ENCODE measurements at places on chromosomes 7 and 10.

DNA sequence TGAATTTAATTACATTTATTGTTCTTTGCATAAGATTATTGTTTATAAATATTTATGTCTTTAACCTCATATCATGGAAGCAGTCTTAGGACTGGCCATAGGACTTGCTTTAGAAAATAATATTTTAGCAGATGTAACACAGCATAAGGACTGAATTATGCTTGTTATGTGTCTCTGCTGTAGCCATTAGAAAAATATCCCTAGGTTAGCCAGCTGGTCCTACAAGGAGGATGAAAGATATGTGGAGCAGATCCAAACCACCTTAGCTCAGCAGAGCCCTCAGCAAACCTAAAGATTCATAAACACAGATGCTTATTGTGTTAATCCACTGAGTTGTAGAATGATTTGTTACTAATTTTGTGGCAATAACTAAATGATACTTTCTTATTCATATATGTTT lies 166.0 kb upstream of the COL1A2 start:
- no peak for DNase-seq

DNA sequence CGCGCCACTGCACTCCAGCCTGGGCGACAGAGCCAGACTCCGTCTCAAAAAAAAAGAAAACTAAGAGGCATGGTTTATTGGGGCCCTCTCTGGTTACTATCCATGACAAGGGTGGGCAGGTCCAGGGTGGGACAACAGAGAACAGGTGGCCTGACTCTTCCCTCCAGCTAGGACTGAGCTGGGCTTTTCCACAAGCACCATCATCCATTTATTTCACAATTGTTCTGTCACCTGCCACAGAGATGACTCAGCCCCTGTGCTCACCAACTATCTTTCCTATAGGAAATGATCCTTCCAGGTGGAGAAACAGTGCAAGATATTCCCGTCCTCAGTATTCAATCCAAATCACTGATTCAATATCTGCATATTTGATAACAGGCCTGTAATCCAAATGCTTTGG lies 44.9 kb upstream of the MYL10 start:
- no peak for DNase-seq

DNA sequence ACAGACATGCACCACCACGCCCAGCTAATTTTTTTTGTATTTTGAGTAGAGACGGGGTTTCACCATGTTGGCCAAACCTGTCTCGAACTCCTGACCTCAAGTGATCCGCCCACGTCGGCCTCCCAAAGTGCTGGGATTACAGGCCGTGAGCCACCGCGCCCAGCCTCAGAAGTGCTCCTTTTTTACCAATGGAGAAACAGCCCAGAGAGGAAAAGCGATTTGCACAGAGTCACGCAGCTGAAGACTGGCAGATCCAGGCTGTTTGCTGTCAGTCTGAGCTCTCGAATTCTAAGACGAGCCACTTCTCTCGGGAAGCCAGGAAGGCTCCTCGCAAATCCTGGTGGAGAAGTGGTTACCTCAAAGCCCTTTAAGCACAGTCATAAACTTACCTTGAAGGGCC lies 57.4 kb upstream of the SDK1 start:
- no peak for DNase-seq

DNA sequence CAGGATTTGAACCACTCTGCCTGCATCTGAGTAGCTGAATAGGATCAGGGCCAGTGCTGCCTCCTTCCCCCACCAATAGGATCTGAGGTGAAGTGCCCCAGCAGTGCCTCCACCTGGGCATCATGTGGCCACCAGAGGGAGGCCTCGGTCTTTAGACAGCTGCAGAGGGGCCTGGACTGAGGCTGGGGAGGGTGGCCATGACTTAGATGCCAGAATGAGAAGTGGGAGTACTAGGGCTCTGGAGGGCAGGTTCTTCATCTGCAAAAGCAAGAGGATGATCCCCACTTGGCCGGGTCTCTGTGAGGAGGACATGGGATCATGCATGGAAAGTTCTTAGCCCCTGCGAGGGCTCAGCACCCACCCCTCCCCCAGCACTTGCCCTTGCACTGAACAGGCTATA lies 56.9 kb downstream of the NEUROG3 start:
- DNase-seq, result no peak

- no peak for DNase-seq
These were observed 350.1 kb downstream of the RNLS start for GRCh38 chr10:88232983-88233543.

GRCh38 chr10:127959428-127959827 lies 52.5 kb downstream of the PTPRE start:
- DNase-seq, result no peak

DNA sequence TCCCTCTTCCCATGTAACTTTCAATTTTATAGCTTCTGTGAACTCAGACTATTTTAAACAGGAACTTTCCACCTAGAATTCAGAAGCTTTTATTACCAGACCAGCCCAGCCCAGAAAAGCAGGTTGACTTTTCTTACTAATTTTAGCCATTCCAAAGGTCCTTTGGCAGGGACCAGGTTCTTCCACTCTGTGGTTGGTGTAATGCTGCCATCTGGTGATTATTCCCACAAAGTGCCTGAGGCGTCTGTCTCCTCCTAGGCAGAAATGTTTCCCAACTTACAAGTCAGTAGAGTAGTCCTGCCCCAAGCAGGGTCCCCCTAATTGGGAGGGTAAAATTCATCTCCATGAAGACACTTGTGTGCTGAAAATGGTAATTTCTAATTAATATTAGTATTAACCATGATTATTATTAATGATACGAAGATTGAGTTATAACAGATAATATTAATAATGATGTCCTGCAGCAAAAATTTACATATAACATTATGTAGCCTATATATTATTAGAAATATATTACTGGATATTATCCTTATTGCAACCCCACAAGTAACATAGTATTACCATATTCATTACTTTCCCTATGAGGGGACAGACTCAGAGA lies 53.0 kb upstream of the PPP1R17 start:
- no peak for DNase-seq

DNA sequence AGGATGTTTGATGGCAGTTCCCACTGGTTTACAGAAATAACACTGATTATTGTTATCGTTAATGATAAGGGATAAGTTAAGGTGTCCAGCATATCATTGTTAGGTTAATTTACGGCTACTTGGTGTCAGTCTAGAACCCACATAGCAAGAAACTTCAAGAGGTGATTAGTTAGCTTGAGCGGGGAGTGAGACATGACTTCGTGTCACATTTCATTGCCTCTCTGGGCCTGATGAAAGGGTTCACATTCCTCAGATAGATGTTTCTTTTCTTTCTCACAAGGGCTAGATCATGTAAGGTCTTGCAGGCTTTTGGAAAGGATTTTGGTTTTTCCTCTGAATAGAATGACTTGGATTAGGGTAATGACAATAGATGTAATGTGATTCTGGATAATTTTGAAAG lies 26.7 kb downstream of the WAC start:
- DNase-seq, result no peak

GRCh38 chr10:103856797-103857170 lies 1.4 kb upstream of the SH3PXD2A start:
- DNase-seq, result no peak

DNA sequence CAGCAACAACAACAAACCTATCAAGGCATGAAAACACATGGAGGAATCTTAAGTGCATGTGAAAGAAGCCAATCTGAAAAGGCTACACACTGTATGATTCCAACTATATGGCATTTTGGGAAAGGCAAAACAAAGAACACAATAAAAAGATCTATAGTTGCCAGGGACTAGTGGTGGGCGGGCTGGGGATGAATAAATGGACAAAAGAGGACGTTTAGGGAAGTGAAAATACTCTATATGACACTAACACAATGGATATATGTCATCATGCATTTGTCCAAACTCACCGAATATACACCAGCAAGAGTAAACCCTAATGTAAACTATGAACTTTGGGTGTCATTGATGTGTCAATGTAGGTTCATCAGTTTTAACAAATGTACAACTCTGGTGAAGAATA lies 89.1 kb downstream of the SEMA3E start:
- DNase-seq, result no peak

DNA sequence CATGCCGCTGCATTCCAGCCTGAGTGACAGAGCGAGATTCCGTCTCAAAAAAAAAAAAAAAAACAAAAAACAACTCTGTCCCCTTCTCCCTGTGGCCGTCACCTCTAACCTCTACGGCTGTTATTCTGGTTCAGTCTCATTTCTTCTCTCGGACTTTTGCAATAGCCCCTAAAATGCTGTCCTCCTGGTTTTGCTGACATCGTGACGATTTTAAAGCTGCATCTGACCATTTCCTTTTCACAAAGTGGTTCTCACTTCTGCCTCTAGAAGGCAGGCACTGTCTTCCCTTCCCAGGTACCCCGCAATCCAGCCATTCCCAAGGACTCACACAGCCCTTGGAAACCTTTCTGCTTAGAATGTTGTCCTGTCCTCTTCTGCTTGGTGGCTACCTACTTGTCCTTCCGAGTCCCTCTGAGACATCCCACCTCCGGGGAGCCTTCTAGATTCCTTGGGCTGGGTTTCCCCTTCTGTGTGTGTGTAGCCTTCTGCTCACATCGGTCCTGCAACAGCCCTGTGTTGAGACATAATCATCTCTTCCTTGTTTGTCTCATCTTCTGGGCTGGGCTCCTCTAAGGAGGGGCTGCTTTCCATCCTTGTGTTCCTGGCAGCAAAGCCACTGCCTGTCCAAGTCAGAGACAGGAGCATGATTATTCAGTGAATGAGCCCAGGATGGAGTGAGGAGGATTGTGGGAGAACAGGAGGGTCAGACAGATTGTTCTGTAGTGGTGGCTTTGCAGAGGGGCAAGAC lies 83.1 kb downstream of the GRK5 start:
- DNase-seq, result no peak

DNA sequence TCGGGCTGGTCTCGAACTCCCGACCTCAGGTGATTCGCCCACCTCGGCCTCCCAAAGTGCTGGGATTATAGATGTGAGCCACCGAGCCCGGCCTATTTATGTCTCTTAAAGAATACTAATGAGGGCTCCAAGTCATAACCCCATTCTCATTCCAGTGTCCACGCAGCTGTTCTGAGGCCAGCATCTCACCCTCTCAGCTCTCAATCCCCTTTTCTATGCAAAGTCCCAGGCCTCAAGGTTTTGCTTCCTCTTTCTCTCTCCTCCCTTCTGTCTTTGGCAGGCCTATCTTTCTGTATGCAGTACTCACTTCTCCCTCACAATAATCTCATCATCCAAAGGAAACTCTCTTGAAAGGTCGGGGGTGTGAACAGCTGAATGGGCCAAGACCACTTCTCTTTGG lies 28.0 kb upstream of the VSIR start:
- DNase-seq, result no peak

GRCh38 chr10:108631332-108631731 lies 1292.0 kb downstream of the XPNPEP1 start:
- DNase-seq, result no peak

DNA sequence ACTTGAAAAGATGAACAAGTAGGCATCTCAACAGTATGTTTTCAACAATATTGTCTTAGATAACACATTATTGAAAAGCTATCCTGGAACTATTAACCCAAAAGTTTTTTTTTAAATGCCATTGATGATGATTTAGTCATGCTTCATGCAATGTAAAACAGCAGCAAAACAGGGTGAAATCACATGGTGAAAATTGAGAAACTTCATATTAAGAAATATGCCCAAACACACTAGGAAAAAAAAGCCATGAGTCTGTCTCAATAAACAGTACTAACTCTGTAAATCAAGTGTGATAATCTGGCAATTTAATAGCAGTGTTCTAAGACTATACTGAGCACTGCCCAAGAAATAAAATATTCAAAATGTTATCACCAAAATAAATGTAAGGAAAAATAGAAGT lies 613.1 kb downstream of the KCNMA1 start:
- no peak for DNase-seq

- no peak for DNase-seq
These were observed 50.1 kb upstream of the PRKAR1B start for GRCh38 chr7:776992-777727.

- DNase-seq, result no peak
These were observed 8.5 kb downstream of the CALML3 start for GRCh38 chr10:5533098-5533731.

DNA sequence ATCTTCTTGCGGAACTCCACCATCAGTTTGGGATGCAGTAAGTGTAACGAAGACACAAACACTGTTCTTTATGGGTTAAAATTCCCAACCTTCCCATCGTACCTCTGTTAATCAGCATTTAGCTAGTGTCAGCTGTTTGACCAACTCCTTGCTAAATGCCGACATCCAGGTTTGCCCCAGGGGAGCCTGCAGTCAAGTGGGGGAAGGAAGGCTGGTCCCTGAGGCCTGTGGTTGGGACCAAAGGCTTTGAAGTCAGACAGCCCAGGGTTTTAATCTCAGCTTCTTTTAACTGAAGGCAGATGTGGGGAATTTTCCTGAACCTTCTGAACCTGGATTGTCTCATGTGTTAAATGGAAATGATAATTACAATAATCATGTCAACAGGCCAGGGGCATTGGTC lies 443.7 kb downstream of the GLRX3 start:
- DNase-seq, result no peak

GRCh38 chr10:119625570-119626280 lies 25.5 kb upstream of the BAG3 start:
- no peak for DNase-seq

DNA sequence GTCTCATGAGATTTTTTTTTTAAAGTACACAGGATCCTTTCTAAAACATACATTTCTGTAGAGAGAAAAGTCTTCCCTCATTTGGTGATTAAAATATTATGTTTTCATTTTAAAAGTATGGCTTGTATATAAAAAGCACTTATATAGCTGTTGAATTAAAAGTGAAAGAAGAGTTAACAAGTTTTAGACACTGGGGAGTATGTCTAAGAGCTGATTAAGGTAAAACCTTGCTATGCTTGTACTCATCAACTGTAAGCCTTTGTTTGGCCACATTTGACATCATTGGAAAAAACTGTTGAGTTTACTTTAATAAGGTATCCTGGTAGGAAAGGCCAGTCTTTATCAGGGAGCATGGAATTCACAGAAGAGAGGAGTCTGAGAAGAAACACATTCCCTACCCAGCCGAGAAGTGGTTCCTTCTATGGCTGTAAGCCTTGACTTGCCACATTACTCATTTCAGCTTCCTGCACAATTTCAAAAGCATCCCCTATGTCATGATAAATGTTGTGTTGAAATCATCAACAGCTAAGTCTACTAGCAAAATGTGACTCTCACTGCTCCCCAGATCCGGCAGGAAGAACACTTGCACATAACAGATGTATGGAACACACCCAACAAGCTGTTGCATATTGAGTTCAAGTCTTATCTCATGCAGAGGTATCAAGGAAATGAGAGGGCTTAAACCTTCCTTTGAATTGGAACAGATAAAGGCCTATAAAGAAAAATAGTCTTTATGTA lies 171.8 kb upstream of the CDK1 start:
- no peak for DNase-seq
